CD4-positive, alpha-beta T cell treated with Interferon gamma for 1 hour (primary cell): ENCODE measurements at places on chromosomes 4 and X.

DNA sequence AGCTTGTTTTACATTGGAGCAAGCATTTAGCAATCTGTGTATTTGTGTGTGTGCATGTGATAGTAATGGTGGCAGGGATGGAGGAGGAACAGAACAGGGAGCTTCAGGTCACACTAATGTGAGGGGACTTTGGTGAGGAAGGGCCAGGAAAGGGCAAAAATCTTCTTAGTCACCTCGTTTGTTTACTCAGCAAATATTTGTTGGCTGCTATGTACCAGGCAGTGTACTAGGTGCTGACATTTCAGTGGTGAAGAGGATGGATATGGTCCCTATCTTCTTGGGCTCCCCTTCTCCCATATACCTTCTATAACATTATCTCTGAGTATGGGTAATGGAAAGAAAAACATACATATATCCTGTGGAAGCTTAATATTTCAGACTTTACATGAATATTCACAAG lies 48.5 kb upstream of the HDAC8 start:
- DNase-seq, result no peak

DNA sequence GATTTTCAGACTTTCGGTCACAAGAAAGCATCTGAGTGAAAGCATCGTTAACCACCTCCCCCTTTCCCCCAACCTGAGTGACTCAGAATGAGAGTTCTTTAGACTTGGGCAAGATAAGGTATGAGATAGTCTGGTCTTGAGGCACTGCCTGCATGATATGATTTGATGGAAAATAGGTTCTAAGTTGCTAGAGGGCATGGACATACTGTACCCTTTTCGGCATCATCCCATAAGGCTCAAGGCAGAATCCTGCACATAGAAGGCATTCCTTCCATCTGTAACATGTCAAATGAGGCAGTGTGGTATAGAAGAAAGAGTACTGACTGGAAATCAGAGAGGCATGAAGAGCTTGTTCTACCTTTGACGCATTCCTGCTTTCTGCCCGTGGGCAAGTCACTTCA lies 16.8 kb upstream of the AMOT start:
- no peak for DNase-seq

GRCh38 chr4:94389595-94390267 lies 47.1 kb upstream of the HPGDS start:
- DNase-seq, result no peak

DNA sequence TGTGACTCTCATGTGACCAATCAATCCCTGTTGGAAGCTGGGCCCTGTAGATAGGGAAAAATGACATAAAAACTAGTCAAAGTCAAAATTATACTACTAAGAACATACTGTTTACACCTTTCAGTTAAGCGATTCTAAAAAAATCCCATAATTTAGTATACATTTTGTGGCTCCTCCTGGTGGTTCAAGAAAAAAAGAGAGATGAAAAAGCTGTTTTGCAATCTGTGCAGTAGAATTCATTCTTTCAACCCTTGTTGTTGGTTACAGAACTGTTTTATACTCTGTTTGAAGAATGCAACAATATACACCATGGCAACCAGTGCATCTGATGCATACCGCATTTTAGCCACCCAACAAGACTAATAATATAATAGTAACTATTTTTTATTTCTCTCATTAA lies 66.8 kb upstream of the ANK2 start:
- no peak for DNase-seq

- no peak for DNase-seq
Measured at GRCh38 chr4:53653484-53654053, 62.3 kb upstream of the LNX1 start.
